ENCODE measurements at places on chromosomes 5 and 9.

DNA sequence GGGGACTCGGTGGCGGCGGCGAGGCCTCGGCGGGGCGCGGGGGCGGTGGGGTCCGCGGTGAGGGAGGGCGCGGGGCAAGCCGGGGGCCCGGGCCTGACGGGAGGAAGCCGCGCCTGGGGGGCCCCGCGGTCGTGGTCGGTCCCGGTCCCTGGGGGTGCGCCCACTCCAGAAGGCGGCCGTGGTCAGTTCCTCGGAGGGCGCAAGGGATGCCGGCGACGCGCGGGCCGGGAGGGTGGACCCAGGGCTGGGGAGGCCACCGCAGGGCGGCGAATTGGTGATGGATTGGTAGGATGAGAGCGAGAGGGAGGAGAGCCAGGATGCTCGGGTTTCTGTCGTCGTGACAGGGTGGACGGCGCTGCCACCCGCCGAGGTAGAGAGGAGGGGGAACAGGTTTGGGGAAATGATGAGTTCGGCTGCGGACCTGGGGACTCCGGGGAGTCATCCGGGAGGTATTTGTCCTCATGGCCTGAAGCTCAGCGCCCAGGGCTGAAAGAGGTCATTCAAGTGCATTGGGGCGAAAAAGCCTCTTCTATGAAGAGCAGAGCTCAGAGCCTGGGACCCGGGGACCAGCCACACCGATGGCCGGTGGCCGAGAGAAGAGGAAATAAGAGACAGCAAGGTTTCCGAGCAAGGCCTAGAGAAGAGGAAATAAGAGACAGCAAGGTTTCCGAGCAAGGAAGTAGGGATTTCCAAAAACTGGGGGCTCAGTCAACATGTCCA lies 557 bp downstream of the GNG10 start:
- peak; percentile 34 for DNase-seq

- DNase-seq = no peak
These were observed 28.2 kb downstream of the HTR4 start for GRCh38 chr5:148626081-148626613.

- DNase-seq = no peak
These were observed 4.6 kb upstream of the MYORG start for GRCh38 chr9:34381323-34381722.

GRCh38 chr5:103472830-103473229 lies 89.8 kb downstream of the NUDT12 start:
- DNase-seq = peak; percentile 77

GRCh38 chr9:136700304-136700703 lies 12.1 kb upstream of the DIPK1B start:
- DNase-seq = peak; percentile 23

DNA sequence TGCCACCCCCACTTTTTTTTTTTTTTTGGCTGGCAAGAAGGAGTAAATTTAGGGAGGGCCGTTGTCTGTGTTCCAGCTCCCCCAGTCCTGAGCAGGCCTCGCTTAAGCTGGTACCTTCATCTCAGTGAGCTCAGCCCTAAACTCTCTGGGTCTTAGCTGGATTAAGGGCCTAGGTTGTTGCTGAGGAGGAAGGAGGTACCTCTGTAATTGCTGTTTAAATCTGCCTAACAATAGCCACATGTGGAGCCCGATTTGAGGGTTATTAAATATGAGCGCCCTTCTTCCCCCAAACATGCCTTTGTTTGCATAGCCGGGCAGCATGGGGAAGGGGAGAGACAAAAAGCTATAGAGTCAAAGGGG lies 179.0 kb upstream of the PITX1 start:
- no peak for DNase-seq

DNA sequence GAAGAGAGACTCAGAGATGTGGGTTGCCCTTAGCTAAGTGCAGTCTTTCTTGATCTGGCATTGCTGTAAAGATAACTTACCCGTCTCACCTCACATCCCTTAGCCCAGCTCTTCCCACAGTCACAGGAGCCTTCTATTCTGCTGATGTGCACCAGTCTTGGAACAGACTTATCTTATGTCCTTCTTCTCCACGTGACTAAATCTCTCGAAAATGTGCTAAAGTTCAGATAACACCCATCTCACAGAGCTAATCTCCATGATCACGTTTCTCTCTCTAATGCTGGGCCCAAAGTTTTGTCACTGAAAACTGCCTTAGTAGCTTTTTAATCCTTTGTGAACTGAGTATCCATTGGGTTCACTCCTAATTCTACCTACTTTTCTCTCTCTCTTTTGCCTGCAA lies 16.7 kb downstream of the SLC36A1 start:
- DNase-seq = no peak
